ENCODE measurements at places on chromosomes 12 and 14.

GRCh38 chr14:103606963-103607668 is 21.9 kb upstream of the KLC1 start:
- peak; percentile 69 for DNase-seq

DNA sequence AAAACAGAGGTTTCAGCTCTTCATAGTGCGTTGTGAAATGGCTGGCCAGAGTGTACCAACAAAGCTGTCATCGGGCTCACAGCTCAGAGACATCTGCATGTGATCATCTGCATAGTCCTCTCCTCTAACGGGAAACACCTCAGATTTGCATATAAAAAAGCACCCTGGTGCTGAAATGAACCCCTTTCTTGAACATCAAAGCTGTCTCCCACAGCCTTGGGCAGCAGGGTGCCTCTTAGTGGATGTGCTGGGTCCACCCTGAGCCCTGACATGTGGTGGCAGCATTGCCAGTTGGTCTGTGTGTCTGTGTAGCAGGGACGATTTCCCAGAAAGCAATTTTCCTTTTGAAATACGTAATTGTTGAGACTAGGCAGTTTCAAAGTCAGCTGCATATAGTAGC is 14.3 kb upstream of the PAPLN start:
- DNase-seq, result no peak

DNA sequence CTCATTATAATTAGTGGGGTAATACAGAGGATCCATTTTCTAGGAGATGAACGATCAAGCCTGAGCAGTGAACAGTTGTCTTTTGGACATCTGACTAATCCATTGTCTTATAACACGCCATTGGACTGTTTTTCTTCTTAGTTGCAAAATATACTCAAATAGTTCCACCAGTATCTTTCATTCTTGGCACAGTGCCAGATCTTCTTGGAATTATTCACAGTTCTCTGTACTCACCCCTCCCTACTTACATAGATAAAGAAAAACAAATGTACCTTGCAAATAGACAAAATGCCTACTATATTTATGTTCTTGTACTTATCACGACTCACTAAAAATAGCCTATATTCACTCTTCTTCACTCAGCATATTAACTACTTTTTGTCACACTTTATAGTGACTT is 3.8 kb downstream of the CBLN3 start:
- DNase-seq, result no peak

GRCh38 chr12:132514838-132515237 is 24.9 kb downstream of the FBRSL1 start:
- no peak for DNase-seq

- no peak for DNase-seq
Measured at GRCh38 chr12:61758661-61759060, 501.5 kb upstream of the USP15 start.

GRCh38 chr14:49999146-49999761 is 106.4 kb downstream of the ARF6 start:
- peak; percentile 90 for DNase-seq

GRCh38 chr14:67576216-67576955 is 23.7 kb downstream of the PIGH start:
- no peak for DNase-seq

DNA sequence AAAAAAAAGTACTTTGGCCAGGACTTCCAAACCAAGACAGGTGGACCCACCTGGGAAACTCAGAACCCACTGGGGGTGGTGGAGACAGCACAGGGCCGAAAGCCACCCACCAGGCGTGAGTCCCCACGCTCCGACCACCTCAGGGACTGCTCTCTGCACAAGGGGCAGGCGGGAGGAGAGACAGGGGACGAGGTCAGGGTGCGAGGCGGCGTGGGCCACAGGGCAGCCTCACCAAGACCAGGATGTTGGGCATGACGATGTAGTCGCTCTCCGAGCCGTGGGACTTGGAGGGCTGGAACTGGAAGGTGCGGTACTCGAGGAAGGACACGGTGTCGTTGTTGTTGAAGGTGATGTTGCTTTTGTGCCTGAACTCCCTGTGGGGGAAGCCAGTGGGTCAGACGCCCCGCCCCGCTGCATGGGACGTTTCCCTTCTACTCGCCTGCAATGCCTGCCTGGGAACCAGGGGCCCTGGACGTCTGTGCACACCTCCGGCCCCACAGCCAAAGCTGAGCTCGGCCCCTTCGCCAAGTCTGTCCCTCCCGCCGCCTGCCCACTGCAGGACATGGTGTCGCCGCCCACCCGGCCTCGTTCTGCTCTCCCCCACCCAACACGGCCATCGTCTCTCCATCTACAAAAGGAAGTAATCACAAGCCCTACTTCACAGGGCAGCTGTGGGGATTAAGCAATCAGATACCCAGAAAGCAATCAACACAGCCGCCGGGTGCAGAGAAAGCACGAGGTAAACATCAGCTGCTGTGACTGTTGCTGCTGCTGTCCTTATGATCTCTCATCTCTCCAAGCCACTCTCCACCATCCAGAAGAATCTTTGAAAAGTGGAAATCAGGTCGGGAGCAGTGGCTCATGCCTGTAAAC is 48.7 kb downstream of the SCARB1 start:
- no peak for DNase-seq

- DNase-seq, result no peak
Measured at GRCh38 chr12:15693228-15693911, 95.8 kb downstream of the EPS8 start.

All from T-helper 2 cell treated with Interferon-gamma antibody and Interleukin-4, amounts not matched to agents 5 μg/mL and 100 μg/mL, for 36 hours (primary cell).